ENCODE measurements at places on chromosomes 6 and 20. TPM values are rescaled to one million over a fixed set of nuclear protein-coding genes. Genes with fewer than 3 reads are reported as not detected.

DNA sequence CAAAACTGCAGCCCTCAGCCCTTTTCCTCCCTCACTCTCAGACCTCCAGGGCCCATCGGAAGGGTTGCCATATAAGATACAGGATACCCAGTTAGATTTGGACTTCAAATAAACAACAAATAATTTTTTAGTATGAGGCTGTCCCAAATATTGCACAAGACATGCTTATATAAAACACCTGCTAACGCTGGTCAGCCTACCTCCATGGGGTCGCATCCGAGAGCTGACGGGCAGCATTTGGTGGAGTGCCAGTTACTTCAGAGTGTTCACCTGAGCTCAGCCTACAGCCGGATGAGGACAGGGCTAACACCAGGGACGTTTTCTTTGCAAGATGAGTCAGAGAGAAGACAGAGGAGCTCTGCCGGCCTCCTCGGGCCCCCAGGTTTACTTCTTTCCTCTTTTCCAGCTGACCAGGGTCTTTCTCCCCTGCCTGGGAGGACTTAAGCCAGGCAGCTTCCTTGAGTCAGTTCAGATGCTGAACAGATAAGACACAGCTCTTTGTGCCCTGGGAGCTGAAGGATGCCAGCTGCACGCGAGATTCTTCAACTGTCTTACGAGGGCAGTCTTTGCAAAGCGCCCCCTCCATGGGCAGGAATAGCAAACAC, 141.2 kb upstream of the KCNG1 start:
- no peak overlapping the region for H3K27ac ChIP-seq
- no peak overlapping the region for H3K4me3 ChIP-seq
- DNase-seq, result no peak
- H3K36me3 ChIP-seq, result no peaks in the 10 kb centered on the region
- H3K4me1 ChIP-seq, result no peaks in the 10 kb centered on the region

ABRACL gene
- 1.8 TPM for total RNA-seq

- H3K36me3 ChIP-seq, result no peaks in the 10 kb centered on the region
- DNase-seq, result no peak
- H3K4me1 ChIP-seq, result no peaks in the 10 kb centered on the region
- H3K4me3 ChIP-seq, result no peak overlapping the region
These were observed 25.7 kb upstream of the TCFL5 start for GRCh38 chr20:62887152-62887859.

LAMA4 gene
- total RNA-seq, result 38.6 TPM

- no peak for DNase-seq
- H3K27me3 ChIP-seq, result no peaks in the 10 kb centered on the region
- H3K4me3 ChIP-seq, result no peak overlapping the region
- no peaks in the 10 kb centered on the region for H3K36me3 ChIP-seq
These were observed 37.9 kb downstream of the PRDM1 start for GRCh38 chr6:106124015-106124414.

OLIG3 gene
- not detected for total RNA-seq

RIMS4 gene
- 17.2 TPM for total RNA-seq

GPLD1 gene
- 3.2 TPM for total RNA-seq

NRSN2 gene
- 20.5 TPM for total RNA-seq

HLA-DPB1 gene
- 85.8 TPM for total RNA-seq

GSTA1 gene
- 12.4 TPM for total RNA-seq

KCNK16 gene
- not detected for total RNA-seq

DNA sequence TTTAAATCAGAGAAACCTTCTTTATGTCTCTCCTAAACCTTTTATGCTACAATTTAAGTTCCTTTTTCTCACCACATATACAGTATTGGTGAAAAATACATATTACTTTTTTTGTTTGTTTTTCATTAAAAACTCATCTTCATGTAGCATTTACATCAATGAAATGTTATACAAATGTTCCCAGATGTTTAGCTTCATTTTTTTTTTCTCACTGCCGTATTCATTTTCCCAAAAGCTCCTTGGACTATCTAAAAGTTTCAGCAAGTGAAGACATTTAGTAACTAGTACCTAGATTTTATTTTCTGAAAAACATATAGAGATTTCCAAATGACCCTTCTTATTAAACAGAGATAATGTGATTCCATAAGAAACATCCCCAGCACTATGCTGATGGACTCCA, 128.9 kb downstream of the BMP5 start:
- H3K4me3 ChIP-seq, result no peak overlapping the region
- no peak overlapping the region for H3K27ac ChIP-seq
- H3K36me3 ChIP-seq, result no peaks in the 10 kb centered on the region
- H3K27me3 ChIP-seq, result no peaks in the 10 kb centered on the region
- DNase-seq, result no peak
- no peaks in the 10 kb centered on the region for H3K4me1 ChIP-seq

- peak overlapping the region; percentile 51 for H3K27ac ChIP-seq
- peaks cover 9% of the 10 kb centered on the region for H3K4me1 ChIP-seq
- H3K4me3 ChIP-seq, result no peak overlapping the region
- DNase-seq, result peak; percentile 75
These were observed 92.1 kb downstream of the SYNJ2 start for GRCh38 chr6:158073776-158074175.

NKX2-4 gene
- not detected for total RNA-seq

GMDS gene
- 9.8 TPM for total RNA-seq

BCAS4 gene
- total RNA-seq, result 3.1 TPM

DNA sequence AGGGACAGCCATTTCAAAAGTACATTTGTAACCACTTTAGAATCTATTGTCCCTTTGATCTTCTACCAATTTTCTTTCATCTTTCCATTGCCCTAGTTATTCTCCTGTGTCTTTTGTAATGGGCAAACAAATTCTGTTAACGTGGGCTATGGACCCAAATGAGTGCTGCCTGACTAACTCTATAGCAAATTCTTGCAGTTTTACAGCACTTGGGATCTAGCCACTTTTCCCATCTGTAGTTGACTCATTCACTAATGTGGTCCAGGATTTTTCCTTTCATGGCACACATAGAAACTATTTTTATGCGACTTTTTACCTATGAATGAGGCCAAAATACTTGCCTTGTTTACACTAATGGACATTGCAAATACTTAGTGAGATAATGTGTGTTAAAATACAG, 52.0 kb downstream of the GRIK2 start:
- no peak for DNase-seq
- no peak overlapping the region for H3K27ac ChIP-seq
- no peak overlapping the region for H3K4me3 ChIP-seq
- H3K36me3 ChIP-seq, result no peaks in the 10 kb centered on the region

DNA sequence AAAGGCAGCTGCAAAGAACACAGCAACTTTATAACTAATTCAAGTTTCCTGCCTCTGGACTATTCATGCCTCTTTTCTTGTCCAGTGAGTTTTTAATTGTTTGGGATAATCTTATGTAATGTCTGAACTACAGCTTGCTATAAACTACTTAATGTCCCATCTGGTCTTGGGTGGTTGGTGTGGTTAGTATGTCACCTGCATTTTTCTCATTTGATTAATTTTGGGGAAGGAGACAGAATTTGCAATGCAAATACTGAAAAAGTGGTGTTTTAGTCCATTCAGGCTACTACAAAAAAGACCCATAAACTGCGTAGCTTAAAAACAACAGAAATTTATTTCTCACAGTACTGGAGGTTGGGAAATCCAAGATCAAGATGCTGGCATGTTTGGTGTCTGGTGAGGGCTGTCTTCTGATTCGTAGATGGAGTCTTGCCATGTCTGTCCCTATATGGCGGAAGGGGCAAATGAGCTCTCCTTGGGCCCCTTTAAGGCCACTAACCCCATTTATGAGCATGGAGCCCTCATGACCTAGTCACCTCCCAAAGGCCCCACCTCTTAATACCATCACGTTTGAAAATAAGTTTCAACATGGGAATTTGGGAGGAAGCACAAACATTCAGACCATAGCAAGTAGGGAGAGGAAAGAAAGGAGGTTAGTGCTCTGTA, 22.4 kb downstream of the RNF8 start:
- DNase-seq, result no peak
- H3K4me1 ChIP-seq, result no peaks in the 10 kb centered on the region
- no peak overlapping the region for H3K27ac ChIP-seq
- no peaks in the 10 kb centered on the region for H3K36me3 ChIP-seq
- H3K4me3 ChIP-seq, result no peak overlapping the region

- no peaks in the 10 kb centered on the region for H3K4me1 ChIP-seq
- H3K27ac ChIP-seq, result no peak overlapping the region
- DNase-seq, result no peak
- H3K36me3 ChIP-seq, result no peaks in the 10 kb centered on the region
These were observed 68.6 kb downstream of the HDDC2 start for GRCh38 chr6:125233202-125233601.

PPP1R3G gene
- total RNA-seq, result 1.1 TPM

DNA sequence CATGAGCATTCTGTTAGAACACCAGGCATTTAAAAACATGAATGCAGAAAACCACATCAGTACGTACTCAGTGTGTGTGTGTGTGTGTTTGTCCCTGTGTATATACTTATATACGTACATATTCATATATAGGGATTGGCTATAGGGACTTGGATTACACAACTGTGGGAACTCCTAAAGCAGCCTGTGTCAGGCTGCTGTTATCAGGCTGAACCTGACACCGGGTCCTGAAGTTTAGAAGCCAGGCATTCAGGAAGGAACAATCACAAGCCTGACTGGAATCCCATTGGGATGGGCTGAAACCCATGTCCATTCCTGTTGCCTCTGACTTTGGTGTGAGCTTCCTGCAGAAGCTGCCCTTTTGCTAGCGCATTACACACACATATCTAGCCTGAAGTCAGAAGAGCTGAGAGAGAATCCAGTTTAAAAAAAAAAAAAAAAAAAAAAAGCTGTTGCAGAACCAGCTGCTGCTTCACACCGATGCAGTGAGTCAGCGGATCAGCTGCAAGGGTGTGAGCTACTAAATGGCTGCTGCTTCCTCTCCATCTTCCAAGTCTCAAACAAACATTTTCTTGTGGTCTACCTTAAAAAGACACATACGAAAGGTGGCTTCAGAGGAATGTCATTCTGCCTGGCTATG, 348.1 kb downstream of the THBS2 start:
- H3K36me3 ChIP-seq, result no peaks in the 10 kb centered on the region
- H3K4me1 ChIP-seq, result no peaks in the 10 kb centered on the region
- no peak overlapping the region for H3K27ac ChIP-seq
- DNase-seq, result no peak
- H3K4me3 ChIP-seq, result no peak overlapping the region

DNA sequence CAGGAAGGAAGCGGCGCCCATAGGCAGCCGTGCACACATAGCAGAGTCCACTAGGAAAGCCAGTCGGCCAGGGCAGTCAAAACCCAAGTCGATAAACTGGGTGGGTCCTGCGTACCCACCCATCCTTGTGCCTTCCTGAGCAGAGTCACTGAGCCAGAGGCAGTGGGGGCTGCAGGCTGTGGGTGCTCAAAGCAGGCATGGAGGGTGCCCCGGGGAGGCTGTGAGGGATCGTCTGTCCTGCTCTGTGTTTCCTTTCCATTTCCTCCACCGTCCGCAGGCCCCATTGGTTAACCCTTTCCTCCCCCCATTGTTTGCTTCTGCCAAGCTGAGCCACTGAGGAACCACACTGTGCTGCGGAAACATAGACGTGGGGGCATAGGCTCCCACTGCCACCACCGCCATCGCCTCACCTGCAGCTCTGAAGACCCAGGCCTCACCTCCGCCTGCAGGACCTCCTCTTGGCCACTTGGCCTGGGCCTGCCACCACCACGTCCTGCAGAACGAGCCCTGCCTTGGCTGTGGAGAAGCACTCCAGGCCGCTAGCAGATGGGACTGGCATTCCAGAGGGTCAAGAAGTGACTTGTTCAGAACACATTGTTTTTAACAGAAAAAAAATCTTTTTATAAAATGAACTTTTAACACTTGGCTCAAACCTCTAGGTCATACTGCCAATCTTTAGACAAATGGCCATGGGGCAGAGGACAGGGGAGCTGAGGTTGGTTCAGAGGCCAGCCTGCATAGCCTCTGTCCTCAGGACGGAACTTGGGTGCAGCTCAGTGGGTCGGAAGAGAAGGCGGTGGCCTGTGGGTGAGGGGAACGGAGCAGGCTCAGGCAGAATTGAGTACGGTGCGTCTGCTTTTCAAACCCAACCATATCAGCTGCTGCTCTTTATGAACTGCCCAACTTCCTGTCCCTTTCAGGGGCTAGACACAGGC, 52.6 kb downstream of the TCP11 start:
- H3K27me3 ChIP-seq, result no peaks in the 10 kb centered on the region
- no peak overlapping the region for H3K4me3 ChIP-seq
- H3K36me3 ChIP-seq, result no peaks in the 10 kb centered on the region
- DNase-seq, result no peak
- peaks cover 15% of the 10 kb centered on the region for H3K4me1 ChIP-seq

Data from ovary (tissue), 10 donors.